Activated T-cell treated with anti-CD3 and anti-CD28 coated beads for 1 hour (primary cell): ENCODE measurements at places on chromosomes 2 and 18.

DNA sequence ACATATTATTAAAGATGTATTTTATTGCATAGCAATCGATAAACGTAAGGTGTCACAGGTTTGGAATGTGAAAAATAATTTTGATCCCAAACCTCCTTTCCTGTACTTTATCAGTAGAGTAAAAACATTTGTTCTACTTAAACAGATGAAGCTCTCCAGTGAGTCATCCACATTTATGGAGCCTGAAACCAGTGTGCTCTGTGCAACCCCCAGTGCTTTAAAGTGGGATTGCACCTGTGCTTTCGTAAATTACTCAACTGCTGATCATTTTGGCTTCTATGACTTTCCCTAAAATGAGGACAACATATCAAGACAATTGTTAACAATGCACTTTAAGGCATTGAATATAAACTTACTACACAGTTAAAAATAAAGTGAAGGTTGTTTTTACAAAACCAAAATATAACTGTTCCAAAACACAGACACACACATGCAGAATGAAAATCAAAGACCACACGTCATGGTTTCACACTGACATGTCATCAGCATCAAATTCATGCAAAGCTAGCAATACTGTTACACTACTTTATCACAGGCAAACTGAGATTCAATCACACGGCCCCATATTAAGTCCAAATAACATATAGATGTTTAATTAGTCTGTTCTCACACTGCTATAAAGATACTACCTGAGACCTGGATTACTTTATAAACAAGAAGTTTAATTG, 9.7 kb downstream of the TMEM18 start:
- DNase-seq, result no peak

DNA sequence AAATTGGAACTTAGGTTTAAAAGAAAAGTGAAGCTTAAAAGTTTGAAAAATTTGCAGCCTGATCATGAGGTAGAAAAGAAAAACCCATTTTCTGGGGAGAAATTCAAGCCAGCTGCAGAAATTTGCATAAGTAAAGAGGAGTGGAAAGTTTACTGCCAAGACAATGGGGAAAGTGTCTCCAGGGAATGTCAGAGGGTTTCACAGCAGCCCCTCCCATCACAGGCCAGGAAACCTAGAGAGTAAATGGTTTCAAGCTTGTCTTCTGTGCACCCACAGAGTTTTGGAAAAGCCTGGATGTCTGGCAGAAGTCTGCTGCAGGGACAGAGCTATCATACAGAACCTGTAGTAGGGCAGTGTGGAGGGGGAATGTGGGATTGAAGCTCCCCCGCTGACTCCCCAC, 254.0 kb upstream of the FSIP2 start:
- DNase-seq, result no peak

DNA sequence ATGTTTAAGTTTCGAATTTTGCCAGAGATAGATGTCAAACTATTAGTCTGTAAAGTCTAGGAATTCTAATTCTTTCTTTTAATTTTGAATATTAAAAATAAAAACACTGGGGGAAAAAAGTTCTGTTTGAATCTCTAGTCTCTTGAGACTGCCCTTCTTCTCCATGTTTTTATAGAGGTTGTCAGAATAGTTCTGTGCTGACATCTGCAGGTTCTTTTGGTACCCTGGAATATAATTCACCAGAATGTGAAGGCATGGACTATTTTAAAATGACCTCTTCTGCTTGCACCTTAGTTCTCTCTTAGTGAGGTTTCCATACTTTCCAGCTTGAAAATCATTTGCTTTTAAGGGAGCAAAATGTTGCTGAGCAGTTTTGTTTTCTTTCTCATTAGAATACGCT, 121.0 kb upstream of the MSTN start:
- no peak for DNase-seq

DNA sequence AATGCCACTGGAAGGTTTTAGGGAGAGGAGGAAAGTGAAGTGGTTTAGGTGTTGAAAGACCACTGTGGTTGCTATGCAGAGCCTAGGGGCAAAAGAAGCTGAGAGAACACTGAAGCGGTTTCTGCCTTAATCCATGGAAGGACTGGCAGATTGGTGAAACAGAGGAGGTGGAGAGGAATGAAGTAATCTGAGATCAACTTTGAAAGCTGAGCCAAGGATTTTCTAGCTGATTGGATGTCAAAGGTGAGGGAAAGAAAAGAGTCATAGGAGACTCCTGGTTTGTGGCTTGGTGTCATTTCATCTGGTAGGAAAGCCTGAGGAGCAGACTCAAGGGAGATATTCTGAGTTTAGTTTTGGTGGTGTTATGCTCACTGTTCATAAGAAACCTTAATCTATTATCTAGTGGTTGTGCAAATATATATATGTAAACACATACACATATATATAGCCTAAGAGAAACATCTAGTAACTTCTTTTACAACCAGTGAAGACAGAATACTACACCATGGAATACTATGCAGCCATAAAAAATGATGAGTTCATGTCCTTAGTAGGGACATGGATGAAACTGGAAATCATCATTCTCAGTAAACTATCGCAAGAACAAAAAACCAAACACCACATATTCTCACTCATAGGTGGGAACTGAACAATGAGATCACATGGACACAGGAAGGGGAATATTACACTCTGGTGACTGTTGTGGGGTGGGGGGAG, 134.1 kb upstream of the CREB1 start:
- no peak for DNase-seq

- DNase-seq, result no peak
Measured at GRCh38 chr18:11649839-11650238, 39.2 kb upstream of the GNAL start.

- no peak for DNase-seq
Measured at GRCh38 chr2:70030724-70031420, 56.4 kb upstream of the PCBP1 start.

DNA sequence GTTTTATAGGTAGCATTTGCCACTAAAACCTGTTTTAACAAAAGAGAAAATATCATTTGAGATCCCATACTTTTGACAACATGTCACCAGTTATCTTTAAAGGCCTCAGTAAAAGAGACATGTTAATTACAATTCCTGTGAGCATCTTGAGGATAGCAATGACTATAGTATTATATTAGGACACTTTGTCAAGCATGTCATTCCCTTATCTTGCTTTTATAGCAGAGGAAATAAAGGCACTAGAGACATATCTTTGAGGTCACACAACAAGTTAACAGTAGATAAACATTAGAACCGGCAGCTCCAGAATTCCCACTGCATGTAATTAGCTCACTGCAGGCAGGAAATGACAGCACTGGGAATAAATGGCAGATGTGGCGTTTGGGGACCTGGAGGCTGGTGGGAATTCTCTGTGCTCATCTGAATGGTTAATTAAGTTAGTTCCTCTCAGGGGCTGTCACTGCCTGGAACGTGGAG, 25.9 kb downstream of the LYPD6B start:
- no peak for DNase-seq

DNA sequence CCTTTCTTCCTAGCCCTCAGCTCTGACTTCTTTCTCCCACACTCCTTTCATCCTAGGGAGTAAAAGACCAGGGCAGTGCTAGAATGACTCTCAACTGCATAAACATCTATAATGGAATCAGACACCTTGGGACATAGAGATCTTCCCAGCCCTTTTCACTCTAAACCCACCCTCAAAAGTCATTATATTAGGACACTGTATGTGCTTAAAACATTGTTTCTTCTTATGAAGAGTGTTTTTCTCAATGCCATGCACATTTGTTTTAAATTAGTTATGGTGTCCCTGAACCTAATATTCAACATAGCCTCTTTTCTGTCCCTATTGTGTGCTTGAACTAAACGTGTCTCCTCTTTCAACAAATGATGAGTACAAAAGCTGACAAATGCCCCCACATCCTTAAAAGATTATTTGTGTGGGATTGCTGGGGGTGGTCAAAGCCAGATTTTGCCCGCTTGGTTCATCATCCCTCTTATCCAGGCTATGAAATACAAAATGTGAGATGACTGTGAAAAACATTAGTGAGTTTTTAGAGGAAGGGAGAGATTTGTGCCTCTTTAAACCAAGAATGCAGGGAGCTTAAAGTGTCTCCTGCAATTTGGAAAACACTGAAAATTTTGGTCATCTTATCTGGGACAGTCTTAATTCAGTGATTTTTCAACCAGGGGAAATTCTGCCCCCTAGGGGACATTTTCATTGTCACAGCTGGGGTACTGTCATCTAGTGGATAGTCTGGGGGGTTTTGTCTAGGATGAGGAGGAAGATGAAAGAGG, 29.0 kb downstream of the SERPINB5 start:
- DNase-seq, result no peak

DNA sequence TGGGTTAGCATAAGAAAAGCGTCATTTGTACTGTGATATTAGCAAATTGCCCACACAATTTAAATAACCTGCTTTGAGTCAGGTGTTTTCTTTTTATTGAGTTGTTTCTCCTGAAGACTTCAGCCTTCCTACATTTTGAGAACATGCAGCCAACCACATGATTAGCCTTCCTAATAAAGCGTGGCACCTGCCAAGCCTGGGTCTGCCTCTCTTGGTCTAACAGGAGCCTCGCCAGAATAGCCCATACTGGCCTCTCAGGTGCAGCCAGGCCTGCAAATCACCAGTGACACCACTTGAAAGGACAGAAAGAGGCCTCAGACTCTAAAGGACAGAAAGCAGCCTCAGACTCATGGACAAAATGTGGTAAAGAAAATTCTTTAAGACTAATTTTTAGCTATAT, 653.8 kb downstream of the BCL11A start:
- DNase-seq, result no peak
